GOT3 (cell line): ENCODE measurements at places on chromosomes 16 and 17.

GRCh38 chr16:68403704-68404103 lies 44.6 kb downstream of the SMPD3 start:
- no peak for DNase-seq

GRCh38 chr16:85057212-85057889 lies 29.8 kb downstream of the KIAA0513 start:
- DNase-seq: no peak

GRCh38 chr17:80047176-80047575 lies 10.7 kb downstream of the CCDC40 start:
- no peak for DNase-seq

DNA sequence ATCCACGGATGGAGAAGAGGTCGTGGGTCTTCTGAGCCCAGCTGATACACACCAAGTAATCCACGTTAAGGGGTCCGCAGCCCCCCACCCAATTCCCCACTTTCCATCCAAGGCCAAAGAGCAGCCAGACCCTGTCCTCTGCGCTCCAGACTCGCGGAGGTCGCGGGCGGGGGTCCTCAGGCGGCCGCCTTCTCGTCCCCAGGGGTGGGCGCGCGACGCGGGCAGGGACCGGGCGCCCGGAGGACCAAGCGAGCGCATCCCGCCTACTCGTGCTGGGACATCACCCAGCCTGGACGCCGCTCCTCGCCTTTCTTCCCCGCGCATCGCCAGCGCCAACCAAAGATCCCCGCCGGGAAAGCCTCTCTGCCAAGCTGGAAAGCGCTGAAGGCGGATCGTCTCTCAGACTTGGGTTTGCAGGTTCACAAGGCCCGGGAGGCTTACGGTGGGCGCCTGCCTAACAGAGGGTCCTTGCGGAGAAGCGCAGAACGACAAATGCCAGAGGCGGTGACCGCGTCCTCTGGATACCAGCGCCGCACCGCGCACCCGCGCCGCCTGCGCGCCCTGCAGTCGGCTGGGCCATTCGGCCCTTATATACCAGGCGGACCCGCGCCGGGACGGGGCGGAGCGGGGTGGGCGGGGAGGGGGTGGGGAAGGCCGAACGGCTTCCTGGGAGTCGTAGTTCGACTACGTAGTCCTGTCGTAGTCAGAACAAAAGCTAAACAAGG lies 471.6 kb downstream of the SOX9 start:
- peak; percentile 74 for DNase-seq

GRCh38 chr17:28533091-28533807 lies 19.2 kb downstream of the UNC119 start:
- DNase-seq: peak; percentile 79

DNA sequence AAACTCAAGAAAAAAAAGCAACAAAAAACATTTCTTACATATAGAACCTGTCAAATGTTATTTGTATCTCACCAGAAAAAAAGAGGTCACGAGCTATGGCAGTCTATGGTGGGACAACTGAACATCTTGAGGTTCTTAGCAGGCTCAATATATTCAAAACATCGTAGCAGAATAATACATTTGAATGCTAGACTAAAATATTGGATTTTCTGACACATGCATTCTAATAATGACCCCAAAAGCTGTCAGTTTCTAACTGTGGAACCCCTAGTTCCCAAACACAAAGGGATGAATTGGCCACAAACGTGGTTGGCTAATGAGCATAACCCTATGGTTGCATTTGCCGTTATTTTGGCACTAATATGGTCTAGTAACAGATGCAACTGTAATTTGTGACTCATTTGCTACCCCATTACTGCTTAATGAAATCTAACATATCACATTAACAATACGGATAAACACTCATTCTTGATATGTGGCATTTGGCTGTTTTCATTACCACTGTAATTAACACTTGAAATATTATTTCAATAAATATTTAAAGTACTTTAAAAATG lies 81.2 kb downstream of the TOX3 start:
- DNase-seq: no peak

GRCh38 chr16:87324411-87325275 lies 7.5 kb upstream of the C16orf95 start:
- no peak for DNase-seq

DNA sequence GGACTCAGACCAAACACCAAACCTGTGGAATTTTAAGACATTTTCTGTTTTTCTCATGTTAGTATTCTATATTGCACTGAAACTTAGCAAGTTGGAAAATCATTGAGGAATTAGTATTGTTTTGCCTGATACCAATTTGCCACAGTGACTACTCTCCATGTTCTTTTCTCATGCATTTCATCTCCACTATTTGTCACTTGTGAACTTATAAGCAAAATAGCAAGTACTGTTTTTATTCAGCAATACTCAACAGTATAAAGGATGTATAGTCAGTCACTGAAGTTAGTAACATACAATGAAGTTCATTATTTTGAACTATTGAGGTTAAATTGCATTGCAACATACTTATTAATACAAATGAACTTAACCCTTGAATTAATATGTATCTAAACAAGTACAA lies 5.8 kb upstream of the VPS35L start:
- DNase-seq: no peak

- no peak for DNase-seq
Observed at GRCh38 chr16:71585318-71585703, 8.4 kb upstream of the TAT start.

DNA sequence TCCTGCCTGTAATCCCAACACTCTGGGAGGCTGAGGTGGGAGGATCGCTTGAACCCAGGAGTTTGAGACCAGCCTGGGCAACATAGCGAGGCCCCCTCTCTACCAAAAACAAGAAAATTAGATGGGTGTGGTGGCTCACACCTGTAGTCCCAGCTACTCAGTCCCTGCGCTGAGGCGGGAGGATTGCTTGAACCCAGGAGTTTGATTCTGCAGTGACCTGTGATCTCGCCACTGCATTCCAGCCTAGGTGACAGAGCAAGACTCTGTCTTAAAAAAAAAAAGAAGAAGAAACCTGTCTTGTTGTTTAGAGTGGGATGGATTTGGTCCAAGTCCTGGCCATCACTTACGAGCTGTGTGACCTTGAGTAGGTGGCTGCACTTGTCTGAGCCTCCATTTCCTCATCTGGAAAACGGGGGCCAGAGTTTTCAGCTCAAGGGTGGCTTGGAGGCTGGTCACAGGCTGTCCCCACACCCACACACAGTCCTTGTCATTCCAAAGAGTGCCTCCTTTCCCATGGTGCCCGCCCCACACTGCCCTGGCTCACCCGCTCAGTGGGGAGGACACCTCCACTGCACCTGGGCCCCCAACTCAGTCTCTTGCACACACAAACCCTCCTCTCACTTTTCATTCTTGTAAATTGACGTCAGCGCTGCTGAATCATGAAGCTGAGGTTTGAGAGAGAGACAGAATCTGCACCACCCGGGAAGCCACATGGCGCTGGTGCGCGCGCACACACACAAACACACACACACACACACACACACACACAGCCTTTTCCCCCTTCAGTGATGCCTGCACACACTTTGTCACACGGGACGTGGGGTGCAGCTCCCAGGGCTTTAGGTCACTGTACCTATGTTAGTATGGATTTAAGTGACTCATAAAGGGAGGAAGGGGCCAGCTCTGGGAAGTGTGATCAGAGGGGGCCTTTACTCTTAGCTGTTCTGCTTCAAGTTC lies 4.2 kb downstream of the SOCS1 start:
- peak; percentile 20 for DNase-seq

- DNase-seq: no peak
Observed at GRCh38 chr17:49404906-49405305, 9.8 kb downstream of the PHB1 start.

DNA sequence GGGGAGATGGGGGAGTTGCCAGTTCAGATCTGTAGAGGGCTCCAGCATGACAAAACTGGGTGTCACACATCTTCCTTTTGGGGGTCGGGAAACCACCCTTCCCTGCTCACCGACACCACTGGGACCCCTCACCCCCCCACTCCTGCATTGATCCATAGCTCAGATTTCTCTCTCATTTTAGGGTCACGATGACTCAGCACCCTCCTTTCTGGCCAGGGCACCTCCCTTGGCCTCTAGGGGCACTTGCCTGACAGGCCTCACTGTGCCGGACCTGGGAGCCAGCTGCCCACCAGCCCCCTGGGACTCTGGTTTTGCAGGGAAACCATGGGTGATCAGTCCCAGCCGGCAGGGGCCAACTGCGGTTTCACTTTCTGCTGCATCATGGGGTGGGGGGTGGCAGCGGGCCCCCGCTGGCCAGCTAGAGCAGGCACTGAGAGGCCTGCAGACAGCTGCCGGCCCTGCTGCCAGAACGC lies 239.4 kb downstream of the MRTFB start:
- DNase-seq: no peak

DNA sequence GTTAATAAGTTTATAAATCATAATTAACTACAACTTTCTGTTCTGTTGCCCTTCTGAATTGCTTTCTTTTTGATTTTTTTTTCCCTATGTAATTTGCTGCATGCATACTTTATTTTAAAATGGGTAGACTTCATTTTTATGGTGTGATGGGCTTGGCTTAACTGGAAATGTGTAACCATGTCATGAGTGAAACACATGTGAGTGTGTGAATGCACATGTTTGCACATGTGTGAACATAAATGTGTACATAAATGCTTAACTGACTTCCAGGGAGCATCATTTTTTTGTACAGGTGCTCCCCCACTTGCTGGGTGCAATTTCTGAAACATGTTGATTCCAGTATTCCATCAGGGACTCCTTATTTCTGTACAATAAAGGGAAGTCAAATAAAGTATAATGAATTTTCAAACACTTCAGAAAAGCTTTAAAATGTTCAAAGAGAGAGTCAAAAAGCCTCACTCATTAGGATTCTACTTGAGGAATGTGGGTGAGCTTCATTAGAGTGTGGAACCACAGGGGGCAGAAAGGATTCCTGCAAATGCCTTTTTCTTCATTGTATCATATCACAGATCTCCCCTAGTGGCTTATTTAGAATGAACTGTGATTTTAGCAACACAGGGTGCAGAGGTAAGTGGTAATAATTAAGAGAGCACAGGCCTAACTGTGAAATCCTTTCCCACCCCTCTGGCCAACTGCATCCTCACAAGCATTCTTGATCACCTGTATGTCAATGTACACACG lies 31.7 kb upstream of the CDH11 start:
- no peak for DNase-seq

DNA sequence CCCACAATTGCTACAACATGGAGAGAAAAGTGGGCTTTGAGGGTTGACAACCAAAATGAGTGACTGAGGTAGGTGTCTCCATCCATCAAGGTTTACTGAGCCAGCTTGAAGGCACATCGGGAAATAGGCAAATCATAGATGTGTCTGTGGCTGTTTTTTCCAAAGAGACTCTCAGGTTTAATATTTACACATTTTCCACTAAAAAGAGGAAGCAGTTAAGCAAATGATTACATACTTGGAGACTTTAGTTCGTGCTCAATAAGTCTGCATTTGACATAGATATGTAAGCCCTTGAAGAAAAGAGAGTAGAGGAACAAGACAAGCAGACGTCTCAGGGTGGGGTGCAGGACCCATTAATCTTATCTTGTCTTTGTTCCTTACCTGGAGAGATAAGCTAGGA lies 148.9 kb upstream of the COX10 start:
- no peak for DNase-seq

DNA sequence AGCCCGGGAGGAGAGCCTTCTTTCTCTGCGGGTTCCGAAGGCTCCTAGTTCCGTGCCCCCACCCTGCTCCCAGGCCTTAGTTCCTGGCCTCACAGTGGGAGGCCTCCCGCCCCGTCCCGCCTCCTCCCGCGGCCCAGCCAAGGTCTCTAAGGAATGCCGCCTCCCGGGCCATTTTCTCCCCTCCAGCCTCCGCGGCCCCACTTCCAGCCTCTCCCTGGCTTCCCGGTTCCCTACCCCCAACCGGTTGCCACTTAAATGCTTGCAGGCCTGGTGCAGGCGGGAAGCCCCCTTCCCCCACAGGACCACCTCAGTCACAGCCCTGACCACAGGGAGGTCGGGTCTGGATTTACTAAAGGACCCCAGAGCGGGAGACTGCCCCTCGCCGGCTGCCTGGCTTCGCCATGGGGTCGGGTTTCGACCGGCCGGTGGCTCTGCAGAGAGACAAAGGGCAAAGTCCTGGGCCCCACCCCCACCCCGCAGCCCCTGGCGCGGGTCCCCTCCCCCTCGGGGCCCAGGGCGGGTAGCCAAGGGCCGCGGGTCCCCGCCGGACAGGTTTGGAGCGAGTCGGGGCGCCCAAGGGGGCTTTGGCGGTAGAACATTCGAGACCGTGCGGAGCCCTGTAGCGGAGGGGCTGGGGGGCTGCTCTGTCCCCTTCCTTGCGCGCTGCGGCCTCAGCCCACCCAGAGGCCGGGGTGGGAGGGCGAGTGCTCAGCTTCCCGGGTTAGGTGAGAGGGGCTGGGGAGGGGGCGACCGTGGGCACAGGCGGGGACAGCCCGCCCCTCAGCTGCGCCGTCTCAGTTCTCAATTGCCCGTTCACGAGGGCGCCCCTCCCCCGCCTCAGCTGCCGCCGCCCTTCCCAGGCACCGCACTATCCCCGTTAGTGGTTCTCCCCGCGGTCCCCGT lies 16.4 kb downstream of the IGF2BP1 start:
- no peak for DNase-seq

GRCh38 chr17:57939797-57940196 lies 15.4 kb downstream of the CUEDC1 start:
- no peak for DNase-seq

DNA sequence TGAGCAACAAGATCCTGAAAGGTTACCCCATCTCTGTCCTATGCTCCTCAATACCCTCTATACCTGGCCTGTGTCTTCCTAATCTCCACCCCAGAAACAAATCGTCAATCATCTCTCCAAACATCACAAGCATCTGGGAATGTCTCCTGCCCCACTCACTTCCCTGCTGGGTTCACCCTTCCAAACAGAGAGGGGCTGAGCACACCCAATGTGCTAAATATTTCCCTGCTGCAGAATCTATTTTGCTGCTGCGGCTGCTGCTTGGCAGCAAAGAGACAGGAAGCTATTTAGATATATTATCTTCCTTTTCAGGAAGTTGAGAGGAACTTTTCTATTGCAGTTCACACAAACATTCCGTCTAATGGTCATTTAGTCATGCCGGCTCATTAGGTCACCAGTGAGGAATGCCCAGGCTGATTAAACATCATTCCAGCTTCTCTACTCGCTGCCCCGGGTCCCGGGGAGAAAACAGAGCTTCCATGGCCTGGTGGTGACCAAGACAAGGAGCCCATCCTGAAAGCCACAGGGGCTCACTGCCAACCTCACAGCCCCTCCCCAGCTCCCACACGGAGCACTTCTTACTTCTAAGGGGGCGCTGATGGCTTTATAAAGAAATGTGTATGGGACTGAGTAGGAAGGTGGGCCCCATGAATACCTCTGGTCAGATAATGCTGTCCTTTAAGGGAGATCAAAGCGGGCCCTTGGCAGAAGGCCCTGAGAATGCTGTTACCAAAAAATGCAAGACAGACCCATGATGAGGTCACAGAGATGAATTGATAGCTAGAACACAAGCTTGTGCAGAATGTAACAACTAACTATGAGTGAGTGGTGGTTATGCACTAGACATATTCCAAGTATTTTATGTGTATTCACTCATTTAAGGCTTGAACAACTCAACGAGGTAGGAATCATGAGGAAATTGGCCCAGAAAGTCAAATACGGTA lies 218.3 kb downstream of the SOX9 start:
- DNase-seq: peak; percentile 44
